ENCODE measurements at places on chromosomes 3 and 15.

GRCh38 chr3:42612217-42612616, 11.7 kb downstream of the NKTR start:
- no peak for DNase-seq

DNA sequence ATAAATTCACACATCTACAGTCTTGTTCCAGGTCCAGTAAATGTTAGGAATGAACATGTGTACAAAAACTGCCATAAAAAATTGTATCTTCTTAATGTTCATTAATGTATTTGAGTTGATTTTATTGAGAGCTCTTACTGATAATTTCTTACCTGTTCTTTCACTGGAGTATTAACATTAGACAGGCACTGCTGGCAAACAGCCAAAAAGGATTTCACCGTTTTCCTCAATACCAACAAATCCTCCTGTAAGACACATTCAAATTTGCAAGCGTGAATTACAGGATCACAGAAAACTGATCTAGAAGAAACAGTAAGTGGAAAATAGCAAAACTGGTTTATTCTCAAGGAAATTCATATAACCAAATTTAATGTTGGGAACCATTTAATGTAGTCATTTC, 127.4 kb downstream of the PCCB start:
- no peak for DNase-seq

GRCh38 chr3:4643904-4644547, 150.9 kb downstream of the ITPR1 start:
- DNase-seq = no peak

DNA sequence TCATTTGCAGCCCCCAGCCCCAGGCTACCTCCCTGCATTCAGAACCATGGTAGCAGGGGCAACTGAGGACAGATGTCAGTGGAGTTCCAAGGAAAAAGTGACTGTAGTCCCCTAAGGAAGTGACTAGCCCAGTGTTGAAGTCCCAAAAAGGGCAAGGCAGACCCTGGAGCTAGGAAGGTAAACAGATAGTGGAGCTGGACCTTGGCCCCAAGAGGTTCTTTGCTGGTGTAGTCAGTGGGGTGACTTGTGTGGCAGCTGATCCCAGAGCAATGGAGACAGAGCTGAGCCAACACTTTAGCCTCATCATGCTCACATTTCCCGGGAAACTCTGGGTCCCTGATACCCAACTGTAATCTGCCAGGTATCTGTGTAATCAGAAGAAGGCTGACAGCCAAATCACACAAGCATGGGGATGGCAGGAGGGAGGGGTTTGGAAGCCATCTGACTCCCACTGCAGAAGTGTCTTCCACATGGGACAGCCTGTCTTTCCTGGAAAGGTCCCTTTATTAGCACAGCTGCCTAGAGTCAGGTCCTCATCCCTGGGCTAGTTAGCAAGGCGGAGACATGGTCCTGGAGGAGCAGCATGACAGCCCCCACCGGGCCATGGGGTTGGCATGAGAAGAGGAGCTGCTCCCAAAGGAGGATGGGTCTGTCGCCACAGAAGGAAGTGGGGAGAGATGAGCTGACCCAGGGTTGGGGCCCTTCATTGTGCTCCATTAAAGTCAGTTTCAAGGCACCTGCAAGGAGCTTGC, 39.8 kb downstream of the PXYLP1 start:
- DNase-seq = no peak

DNA sequence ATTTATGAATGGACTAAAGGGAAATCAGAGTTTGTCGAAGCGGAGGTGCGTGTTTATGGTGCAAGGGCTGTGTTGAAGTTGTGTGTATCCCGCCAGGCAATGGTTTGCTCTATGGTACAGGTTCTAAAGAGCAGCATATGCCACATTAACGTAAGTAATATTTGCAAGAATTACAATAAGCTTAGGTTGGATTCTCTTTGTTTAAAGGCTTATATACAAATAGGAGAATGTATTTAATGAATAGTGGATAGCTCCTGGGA, 800 bp downstream of the EPHA3 start:
- DNase-seq = no peak

DNA sequence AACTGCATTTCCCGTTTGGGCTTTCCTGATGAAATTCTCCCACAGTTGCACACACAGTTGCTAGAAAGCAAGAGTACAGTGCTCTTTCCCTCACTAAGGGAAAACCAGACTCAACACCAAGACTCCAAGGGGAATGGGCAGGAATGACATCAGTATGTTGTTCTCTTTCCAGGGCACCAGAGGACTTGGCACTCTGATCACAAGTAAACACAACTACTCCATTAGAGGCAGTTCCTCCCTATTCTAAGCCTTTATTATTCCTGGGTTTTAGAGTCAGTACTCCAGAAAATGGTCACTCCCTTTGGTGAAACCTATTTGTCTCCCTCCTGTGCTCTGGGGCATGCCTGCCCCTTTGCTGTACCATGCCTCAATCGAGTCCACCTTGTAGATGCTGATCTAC, 52.3 kb upstream of the VGLL4 start:
- DNase-seq = no peak

DNA sequence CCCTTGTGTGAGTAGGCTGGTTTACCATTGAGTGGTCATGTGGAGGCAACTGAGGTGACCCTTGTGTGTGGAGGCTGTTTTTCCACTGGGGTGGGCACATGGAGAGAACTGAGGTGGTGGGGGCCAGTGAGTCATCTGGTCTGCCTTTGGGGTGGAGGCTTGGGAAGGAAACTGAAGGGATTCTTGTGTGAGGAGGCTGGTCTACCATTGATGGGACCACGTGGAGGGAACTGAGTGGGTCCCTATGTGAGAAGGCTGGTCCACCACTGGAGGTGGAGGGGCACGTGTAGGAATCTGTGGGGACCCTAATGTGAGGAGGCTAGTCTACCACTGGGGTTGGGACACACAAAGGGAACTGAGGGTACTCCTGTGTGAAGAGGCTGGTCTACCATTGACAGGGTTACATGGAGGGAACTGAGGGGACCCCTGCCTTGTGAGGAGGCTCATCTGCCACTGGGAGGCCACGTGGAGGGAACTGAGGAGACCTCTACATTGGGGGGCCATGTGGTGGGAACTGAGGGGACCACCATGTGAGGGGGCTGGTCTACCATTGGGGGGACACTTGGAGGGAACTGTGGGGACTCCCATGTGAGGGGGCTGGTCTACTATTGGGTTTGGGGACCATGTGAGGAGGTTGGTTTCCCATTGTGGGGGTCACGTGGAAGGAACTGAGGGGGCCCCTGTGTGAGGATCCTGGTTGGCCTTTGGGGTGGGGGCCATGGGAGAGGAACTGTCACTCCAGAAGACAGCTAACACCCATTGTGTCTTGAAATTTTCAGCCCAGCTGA, 164.5 kb downstream of the WNT7A start:
- DNase-seq = no peak

DNA sequence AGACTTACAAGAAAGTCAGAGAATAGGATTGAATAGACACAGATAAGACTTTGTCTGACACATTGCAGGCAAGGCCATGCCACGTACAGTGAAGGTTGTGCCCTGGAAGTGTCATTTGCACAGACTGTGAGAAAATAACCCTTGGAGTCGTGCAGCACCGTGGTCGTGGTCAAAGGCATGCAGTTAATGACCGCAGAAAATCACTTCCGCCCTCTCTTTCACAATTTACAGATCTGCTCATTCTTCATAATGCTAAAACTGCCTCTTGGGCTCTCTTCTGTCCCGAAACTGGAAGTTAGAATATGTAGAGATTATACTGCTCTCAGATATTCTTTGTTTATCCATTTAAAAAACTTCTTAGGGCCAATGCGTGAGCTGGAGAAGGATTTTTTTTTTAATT, 73.2 kb upstream of the CTXND1 start:
- no peak for DNase-seq
